NK-92 treated with Interleukin-12 subunit alpha and Interleukin-12 subunit beta, amount 100 ng/mL, for 24 hours (cell line): ENCODE measurements at places on chromosomes 4 and X.

DNA sequence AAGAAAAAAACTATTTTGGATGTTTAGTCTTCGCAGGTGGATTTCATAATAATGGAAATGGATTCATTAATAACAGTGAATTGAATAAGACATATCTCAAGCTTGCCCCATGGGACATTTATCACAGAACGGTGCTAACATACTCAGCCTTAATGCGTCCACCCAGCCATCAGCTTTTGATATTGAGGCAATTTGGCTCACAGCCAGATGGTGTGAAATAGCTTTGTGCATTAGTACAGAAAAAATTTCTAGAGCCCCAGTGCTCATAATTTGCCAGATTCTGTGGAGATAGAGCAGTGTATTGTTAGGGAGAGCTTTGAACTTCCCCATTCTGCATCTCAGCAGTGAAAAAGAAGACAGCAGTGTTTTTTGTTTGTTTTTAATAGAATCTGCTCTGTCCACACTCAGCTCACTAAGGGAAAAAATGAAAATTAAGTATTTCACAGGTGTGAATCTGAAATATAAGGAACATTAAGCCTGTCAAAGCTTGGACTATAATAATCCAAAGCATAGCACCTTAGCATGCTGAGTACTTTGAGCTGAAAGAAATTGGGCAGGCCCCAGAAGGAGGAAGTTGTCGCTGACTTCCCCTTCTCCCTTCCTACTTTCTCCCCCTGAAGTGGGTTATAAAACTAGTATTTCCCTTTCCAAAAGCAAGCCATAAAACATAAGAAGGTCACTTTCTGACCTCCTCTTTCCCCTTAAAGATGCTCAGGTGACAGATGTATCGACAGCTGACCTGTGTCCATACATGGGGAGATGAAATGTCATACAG lies 295.8 kb downstream of the MAGEB5 start:
- DNase-seq: no peak

DNA sequence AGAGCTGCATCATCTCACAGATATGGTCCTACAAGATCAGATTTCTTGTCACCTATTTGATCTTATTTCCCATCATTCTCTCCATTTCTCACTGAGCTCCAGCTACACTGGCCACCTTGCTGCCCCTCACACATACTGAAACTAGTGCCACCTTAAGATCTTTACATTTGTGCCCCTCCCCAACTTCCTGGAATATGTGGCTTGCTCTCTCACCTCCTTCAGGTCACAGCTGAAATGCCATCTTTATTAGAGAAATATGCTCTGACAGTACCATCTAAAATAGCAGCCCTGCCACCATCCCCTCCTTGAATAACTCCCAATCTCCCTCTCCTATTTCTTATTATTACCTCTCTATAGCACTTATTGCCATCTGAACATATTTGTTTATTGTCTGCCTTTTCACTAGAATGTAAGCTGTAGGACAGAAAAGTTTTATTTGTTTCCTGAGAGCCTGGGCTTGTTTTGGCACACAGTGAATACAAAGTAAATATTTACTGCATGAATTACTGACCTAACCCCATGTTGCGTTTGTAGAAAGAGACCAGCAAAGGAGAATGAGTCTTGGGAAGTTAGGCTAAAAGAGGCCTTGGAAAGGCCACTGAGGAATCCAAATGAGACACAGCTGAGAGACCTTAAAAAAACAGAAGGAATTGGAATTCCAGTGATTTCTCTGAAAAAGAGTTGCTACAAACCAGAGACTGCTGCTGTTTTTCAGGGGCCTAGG lies 22.7 kb downstream of the DYNLT3 start:
- no peak for DNase-seq

DNA sequence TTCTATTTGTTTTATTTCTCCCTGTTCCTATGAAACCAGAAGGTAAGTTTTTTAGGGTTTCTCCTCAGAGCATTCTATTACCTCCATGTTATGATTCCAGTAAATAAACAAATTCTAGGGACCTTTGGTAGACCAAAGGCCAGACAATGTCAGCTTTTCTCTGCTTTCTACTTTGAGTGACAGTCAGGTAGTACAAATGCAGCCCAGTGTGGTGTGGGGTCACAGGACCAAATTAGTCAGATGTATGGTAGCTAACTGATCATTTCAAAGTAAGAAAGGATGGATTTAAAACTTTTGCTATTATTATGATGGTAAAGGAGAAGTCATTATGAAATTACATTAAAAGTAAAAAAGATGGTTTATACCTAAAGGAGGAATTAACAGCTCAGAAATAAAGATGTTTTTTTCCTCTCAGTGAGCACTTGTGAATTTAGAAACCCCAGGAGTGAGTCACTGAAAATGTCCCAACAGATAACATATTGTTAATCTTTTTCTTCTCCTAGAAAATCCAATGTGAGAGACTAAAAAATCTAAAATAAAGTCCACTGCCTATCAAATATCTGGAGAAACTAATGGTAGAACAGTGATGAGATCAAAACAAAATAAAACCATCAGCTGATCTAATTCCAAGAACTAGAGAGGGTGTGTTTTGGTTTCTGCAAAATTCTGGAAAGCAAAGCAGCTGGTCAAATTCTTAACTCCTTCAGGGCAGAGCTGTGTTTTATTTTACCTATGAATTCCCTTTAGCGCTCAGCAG lies 16.6 kb upstream of the KLHL2 start:
- DNase-seq: no peak

- DNase-seq: no peak
Measured at GRCh38 chr4:2327579-2327978, 65.7 kb upstream of the MXD4 start.

GRCh38 chr4:152973629-152974467 lies 37.7 kb downstream of the FHDC1 start:
- no peak for DNase-seq

GRCh38 chrX:109958266-109958665 lies 44.6 kb upstream of the TMEM164 start:
- DNase-seq: no peak

DNA sequence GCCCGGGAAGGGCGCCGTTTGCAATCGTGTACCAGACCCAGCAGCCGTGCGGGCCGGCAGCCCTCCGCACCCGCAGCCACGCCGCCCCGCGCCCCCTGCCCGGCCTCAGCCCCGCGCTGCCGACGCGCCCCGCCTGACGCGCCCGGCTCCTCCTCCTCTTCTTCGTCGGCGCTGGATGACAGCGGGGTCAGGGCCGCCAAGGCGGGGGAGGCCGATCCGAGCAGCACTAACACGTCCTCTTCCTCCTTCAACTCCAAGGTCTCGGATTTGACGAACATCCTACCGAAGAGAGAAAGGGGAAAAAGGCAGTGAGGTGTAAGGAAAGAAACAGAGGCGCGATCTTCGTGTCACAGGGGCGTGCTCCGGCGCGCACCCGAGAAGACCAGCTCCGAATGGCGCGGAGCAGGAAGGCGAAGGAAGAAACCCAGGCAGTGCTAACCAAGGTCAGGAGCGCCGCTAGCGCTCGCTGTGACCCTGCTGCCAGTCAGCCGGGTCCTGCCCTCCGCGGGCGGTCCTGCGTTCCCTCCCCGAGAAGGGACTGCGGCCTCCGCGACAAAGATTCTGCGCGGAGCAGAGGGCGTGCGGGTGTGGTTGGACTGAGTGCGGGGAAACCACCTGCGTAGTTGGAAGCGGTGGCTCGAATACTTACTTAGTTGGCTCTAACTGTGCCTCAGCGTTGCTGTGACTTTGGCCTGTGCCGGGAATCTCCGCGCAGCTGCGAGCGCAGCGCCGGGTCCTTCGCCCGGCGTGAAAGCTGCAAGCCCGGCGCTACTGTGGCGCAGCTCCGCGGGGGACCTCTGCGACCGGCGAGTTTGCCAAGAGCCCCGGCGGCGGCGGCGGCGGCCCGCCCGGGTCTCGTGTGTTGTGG lies 548 bp downstream of the NEUROG2 start:
- DNase-seq: no peak

- DNase-seq: no peak
Measured at GRCh38 chr4:123043013-123043412, 120.6 kb upstream of the NUDT6 start.

DNA sequence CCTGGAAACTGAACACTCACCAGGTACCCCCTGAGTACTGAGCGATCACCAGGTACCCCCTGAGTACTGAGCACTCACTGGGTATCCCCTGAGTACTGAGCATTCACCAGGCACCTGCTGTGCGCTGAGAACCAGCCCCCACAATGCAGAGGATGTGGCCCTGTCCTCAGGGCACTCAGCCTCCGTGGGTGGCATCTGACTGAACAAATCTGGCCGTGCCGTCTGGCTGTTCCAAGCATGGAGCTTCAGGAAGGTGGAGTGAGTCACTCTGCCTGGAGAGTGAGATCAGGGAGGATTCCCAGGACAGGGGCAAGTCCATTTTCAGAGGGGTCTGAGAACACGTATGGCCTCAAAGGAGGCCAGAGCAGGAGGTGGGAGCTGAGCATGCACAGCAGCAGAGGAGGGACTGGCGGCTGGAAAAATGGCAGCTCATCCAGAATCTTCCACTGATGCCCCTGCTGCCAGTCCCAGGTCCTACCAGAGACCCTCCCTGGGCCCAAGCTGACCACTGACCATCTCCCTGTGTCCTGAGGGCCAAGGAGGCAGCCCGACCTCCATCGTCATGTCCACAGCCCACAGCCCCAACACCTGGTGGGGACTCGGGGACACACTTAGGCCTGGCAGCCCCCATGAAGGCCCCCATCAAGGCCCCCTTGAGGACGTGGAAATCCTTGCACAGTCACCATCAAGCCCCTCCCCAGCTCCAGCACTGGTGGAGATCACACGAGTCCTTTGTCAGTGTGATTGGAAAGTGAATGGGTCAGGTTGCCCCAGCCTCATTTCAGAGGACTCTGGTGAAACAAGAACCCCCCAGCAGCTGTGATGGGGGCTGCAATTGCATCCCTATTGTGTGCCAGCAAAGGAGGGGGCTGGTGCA lies 94.1 kb downstream of the HMX1 start:
- DNase-seq: no peak

GRCh38 chr4:1250921-1251772 lies 2.2 kb upstream of the CTBP1 start:
- DNase-seq: no peak

GRCh38 chrX:45056428-45057145 lies 144.1 kb downstream of the DIPK2B start:
- DNase-seq: no peak

DNA sequence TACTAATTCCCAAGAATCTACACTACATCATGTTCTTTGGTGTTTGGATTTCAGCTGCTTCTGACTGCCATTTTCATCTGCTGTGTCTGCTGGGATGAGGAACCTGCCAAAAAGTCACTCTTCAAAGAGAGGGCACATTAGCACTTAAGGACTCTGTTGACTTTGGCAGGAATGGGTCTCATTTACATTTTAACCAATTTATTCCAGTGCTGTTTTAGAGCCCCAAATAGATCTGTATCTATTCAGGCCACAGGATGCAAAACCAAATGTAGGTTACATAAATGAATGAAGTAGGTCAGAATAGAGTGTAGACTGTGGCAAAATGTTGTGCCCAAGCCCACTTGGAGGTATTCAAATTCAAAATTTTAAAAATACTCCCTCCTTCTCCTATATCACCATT lies 14.4 kb downstream of the TXK start:
- no peak for DNase-seq
